Stimulated activated CD8-positive, alpha-beta memory T cell treated with anti-CD3 and anti-CD28 coated beads, Interleukin-2, amount 100 ng/mL, for 1 hour (primary cell): ENCODE measurements at places on chromosomes 6 and 20.

- DNase-seq, result no peak
Observed at GRCh38 chr6:110492584-110492983, 16.2 kb upstream of the SLC22A16 start.

GRCh38 chr6:37048851-37049757, 43.6 kb downstream of the FGD2 start:
- peak; percentile 56 for DNase-seq

- DNase-seq, result no peak
Observed at GRCh38 chr6:33869826-33870423, 66.1 kb upstream of the MLN start.

DNA sequence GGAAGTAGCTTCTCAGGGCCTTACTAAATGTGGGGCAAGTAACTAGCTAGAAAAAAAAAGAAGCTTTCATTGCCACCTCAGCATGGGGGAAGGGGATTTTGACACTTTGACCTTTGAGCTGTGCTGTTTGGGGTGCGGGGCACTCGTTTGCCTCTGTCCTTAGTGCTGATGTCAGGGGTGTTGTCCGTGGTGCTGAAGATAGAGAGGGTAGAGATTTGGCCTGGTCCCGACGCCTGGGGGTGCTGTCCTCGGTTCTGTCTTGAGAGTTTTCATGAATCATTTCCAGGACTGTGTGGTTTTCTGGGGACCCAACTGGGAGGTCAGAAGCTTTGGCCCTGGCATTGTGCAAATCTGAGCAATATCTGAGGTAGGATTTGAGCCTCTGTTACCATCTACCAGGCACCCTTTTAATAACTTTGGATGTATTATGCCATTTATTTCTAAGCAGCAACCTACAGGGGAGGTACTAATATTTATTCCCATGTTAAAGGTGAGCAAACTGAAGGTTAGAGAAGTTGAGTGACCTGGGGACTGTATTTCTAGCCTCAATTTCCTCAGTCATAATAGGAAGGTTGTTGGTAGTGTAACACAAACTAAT, 78.0 kb downstream of the DLGAP4 start:
- no peak for DNase-seq

GRCh38 chr6:158160932-158161539, 7.0 kb downstream of the SERAC1 start:
- DNase-seq, result no peak

- no peak for DNase-seq
Observed at GRCh38 chr6:37347670-37348111, 6.1 kb upstream of the RNF8 start.

GRCh38 chr6:37491171-37491829, 8.4 kb downstream of the CCDC167 start:
- no peak for DNase-seq

DNA sequence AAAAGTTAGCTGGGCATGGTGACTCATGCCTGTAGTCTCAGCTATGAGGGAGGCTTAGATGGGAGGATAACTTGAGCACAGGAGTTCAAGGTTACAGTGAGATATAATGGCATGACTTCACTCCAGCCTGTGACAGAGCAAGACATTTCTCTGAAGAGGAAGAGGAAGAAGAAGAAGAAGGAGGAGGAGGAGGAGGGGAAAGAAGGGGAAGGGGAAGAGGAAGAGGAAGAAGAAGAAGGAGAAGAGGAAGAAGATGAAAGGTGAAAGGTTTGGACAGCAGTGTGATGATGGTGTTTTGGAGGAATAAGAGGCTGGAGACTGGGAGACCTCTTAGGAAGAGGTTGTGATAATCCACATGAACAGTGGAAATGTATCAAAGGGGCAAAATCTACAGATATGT, 410.7 kb upstream of the JAG1 start:
- DNase-seq, result no peak

DNA sequence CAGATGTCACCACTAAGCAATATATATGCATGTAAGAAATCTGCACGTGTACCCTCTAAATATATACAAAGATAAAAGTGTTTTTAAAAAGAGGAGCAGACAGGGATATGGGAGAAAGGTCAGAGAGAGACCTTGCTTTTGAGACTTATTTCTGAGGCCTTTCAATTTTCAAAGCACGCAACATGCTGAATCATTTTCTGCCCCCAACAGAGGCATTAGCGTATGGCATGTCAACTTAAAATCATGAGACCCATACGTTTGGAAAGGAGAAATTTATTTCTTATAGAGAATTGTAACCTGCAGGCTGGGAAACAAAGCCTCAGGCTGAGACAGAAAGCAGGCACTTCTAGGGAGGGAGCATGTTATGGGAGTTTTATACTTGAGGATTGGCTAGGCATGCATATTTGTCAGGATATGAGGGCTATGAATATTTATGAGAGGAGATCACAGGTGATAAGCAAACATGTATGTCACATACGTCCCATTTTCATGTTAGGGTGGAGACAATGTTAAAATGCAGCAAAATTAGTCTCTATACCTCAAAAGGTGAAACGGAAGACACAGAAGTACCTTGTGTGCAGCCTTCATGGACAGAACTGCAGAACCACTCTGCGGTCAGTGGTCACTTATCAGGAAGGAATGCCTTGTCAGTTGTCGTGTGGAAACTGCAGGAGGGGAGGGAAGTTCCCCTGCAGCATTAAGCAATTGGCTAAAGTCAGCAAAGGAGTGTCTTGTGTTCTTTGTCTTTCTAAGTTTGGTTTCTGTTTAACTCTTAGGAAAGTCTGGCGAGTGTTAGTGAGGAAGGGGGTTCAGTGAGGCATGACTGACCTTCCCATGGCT, 6.3 kb upstream of the GABRR2 start:
- no peak for DNase-seq

GRCh38 chr6:32163559-32164258, 686 bp upstream of the EGFL8 start:
- DNase-seq, result no peak

GRCh38 chr20:63554361-63555278, 661 bp downstream of the FNDC11 start:
- no peak for DNase-seq

- no peak for DNase-seq
Observed at GRCh38 chr6:122568350-122568749, 41.9 kb upstream of the PKIB start.

- DNase-seq, result no peak
Observed at GRCh38 chr6:43852350-43852864, 82.4 kb downstream of the VEGFA start.

DNA sequence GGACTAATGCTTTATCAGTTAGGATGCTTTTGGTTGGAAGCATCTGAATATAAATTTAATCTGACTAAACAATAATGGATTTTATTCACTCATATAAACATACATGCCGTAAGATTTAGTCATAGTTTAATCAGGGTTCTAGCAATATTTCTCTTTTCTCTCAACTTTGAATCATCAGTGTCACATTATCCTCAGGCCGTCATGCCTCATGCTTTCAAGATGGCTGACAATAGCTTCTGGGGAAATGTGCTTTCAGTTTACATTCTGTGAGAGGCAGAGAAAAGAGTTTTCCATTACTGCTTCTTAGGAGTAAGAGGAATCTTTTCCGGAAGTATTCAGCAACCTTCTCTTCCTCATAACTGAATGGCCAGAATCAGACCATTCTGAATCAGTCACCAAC, 162.2 kb downstream of the GJA1 start:
- no peak for DNase-seq

DNA sequence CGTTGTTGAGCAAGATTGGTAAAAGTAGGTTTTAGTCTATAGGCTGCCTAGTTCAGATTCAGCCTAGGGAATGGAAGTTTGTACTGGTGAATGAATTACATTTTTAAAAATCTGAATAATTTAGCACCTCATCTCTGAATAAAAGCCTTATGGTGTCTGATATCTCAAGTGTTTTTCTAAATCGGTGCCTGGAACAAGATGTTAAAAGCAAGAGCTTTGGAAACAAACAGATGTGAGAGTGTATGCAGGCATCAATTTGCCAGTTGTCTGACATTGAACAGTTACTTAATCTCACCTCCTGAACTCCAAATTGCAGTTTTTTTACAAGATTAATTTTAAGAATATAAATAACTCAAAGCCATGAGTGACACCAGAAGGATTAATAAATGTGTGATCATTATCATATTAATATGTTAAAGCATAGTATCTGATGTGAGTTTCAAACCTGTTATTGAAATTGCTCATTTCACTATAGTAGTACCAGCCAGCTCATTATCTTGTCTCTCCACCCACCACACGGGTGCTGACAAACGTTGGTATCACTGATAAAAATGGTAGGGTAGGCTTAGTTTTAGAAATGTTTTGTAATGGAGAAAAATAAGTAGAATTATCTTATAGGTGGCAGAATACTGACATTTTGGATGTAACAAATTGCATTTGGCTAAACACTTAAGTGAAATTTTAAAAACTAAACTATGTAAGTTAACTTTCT, 157.3 kb downstream of the FAM83B start:
- no peak for DNase-seq

DNA sequence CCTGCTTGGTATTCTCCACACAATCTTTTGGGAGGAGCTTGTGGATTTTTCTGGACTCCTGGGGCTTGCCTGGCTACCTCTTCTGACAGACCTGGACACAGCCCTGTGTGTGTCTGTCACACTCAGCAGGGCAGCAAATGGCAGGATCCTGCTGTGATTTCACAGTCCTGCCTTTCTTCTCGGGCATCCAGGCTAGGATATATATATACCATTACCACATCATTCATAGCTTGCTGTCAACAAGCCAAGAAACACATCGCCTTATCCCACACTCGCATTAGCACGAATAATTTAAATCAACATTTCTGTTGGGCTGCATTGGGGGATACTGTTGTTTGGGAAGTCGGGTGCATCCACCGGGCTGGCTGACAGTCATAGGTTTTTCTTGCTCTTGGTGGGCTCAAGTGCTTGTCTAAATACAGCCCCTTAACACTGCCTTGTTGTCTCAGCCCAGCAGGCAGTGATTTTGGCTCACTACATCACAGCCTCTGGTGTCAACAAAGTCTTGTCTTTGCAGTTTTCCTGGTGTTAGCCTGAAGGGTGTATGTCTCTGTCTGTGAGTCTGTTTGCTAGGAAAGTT, 154.9 kb upstream of the FERMT1 start:
- DNase-seq, result no peak

DNA sequence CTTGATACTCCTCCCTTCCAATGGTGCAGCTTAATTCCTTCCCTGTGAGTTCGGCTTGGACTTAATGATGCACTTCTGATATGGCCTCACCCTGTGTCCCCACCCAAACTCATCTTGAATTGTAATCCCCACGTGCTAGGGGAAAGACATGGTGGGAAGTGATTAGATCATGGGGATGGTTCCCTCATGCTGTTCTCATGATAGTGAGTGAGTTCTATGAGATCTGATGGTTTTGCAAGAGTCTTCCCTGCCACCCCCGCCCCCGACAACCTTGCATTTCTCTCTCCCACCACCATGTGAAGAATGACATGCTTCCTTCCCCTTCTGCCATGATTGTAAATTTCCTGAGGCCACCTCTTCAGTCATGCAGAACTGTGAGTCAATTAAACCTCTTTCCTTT, 50.3 kb upstream of the HLA-G start:
- no peak for DNase-seq

DNA sequence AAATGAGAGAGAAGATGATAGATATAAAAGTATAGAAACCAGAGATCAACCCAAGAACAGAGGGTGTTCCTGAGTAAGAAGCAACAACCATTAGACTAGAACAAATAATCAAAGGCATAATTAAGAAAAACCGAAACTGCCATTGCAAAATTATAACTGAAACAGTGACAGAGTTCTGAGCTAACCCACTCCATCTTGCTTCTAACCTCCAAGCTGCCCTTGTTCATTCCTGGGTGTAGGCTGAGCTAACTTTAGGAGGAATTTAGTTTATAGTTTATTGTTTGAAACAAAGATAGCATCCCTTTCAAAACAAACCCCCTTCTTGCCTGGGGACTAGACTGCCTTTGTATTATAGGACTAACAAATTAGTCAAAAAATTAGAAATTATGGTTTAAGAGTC, 56.1 kb upstream of the PRND start:
- DNase-seq, result no peak

DNA sequence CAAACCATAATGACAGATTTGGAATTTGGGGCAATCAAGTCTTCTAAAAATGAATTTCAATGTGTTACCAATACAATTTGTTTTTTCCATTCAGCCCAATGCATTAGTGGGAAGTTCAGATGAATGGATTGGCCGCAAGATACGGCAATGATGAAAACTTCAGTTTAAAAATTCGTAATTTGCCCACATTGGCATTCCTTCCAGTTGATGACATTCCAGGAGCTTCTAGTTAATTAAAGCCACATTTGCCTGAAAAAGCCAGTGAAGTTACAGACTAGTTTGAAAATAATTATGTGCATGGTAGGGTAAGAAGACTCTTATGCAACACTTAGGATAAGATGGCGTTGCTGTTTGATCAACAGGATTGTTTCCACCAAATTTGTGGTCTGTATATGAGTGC, 46.2 kb downstream of the NHLRC1 start:
- DNase-seq, result no peak

- DNase-seq, result peak; percentile 82
Observed at GRCh38 chr6:159761873-159762680, at the start of gene ACAT2. TSS of gene ACAT2 (plus strand) at chr6:159762045. CDS start at chr6:159762088, 43 bp downstream.

- no peak for DNase-seq
Observed at GRCh38 chr6:55917751-55918415, 42.5 kb upstream of the BMP5 start.

DNA sequence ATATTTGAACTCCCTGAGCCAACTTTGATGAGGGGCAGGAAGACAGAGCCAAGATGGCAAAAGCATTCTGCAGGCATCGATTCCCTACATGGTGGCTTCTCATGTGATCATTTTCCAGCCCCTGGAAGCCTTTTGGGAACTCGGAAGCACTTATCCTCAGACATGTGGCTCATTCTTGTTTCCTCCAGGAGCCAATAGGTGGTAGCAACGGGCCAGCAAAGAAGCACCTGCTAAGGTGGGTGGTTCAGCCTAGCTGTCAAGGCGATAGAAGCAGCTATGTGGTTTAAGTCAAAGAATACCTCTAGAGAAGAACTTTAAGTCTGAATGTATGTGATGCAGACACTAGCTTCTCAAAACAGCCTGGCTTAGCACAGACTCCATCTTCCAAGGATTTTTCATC, 64.9 kb upstream of the PAX1 start:
- no peak for DNase-seq

DNA sequence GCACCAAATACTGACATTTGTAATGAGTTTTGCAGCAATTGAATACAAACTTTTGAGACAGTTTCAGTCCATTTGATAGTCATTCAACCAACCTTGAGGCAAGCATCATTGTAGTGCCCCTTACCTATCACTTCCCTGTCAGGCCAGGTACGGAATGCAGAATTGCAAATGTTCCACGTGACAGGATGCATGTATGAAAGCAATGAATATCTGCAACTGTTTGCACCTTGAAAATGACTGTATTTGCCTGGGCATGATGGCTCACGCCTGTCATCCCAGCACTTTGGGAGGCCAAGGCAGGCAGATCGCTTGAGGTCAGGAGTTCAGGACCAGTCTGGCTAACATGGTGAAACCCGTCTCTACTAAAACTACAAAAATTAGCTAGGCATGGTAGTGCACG, 146.0 kb upstream of the SCGN start:
- no peak for DNase-seq

- DNase-seq, result no peak
Observed at GRCh38 chr6:52190409-52190808, 4.2 kb downstream of the IL17A start.
